H9 (cell line): ENCODE measurements at places on chromosomes 16 and 17. TPM values are rescaled to one million over a fixed set of nuclear protein-coding genes. Genes with fewer than 3 reads are reported as not detected.

The LITAF gene
- 249 and 265 TPM in 2 replicates for total RNA-seq

The SLC16A11 gene
- 0.13 TPM in 1 of 2 replicates, not detected in the other for total RNA-seq

The ATP2C2 gene
- total RNA-seq: 2.8 and 4.0 TPM in 2 replicates

The SARM1 gene
- 5.1 and 5.4 TPM in 2 replicates for total RNA-seq

The CNGB1 gene
- total RNA-seq: not detected in 2 replicates
